ENCODE measurements at places on chromosomes 13 and 19.

DNA sequence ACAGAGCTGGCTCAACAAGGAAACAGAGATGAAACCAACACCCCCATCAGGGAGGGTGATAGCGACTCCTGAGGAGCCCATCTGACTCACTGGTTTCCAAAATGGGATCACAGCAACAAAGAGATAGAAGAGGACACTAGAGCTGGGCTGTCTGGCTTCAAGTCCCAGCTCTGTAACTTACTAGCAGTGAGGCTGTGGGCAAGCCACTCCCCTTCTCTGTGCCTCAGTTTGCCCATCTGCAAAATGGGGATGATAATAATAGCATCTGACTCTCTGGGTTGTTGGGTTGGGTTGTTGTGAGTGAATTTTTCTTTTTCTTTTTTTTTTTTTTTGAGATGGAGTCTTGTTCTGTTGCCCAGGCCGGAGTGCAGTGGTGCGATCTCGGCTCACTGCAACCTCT, 14.3 kb downstream of the IGSF23 start:
- DNase-seq = no peak

DNA sequence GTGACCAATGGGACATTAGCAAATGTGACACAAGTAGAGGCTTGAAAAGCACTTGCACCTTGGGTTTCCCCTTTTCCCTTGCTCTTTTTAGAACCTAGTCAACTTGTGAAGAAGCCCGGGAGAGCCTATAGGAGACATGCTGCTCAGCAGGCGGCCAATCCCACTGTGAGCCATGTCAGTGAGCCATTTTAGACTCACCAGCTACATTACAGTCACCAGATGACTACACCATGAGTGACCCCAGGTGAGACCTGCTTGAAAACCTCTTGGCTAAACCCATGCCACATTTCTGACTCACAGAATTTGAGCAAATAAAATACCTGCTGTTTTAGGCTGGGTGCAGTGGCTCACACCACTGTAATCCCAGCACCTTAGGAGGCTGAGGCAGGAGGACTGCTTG, 317.5 kb downstream of the KLF12 start:
- no peak for DNase-seq

DNA sequence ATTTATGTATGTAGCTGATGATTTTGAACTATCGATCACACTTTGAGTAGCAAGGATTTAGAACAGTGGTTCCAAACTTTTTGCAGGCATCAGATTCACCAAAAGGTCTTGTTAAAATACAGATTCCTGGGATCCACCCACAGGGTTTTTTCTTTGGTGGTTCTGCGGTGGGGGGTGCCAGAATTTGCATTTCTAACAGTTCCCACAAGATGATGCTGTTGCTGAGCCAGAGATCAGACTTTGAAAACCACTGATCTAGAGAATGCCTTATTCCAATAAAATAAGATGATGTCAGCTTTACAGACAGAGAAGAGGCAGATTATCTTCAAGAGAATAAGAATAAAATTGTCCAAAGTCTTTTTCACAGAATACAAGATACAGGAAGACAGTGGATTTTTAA, 80.9 kb upstream of the SHISA2 start:
- no peak for DNase-seq

DNA sequence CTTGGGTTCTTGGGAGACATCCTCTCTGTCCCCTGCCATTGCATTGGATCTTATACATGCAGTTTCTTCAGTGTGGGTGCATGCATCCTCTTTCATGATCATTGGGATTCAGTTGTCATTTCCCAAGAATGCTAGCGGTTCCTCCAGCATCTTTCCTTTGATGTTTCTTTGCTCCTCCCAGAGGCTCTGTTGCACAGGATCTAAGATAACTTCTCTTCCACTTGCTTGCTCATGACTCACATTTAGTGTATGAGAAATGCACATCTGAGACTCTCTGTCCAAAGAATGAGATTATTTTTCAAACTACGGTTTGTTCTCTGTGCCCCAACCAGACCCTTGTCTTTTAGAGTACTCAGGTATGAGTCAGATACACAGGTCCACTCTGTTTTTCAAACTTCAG, 197.1 kb downstream of the NDFIP2 start:
- DNase-seq = no peak
